ENCODE measurements at places on chromosomes 7 and 10. TPM values are rescaled to one million over a fixed set of nuclear protein-coding genes. Genes with fewer than 3 reads are reported as not detected.

Gene PRF1
- total RNA-seq: not detected

Gene NOS3
- total RNA-seq: 29.4 TPM

Gene HOGA1
- total RNA-seq: 0.62 TPM

Gene HSPB1
- 2,548 TPM for total RNA-seq

Gene FBXL15
- total RNA-seq: 41.9 TPM

Gene CALHM2
- 43.5 TPM for total RNA-seq

Gene CYP3A5
- total RNA-seq: 5.3 TPM

Gene SYT15
- total RNA-seq: 1.9 TPM

Gene FAM24B
- total RNA-seq: 2.8 TPM
